Erythroblast (primary cell): ENCODE measurements at places on chromosomes 16 and 17.

- DNase-seq = no peak
These were observed 4.1 kb upstream of the UBTF start for GRCh38 chr17:44223541-44224071.

DNA sequence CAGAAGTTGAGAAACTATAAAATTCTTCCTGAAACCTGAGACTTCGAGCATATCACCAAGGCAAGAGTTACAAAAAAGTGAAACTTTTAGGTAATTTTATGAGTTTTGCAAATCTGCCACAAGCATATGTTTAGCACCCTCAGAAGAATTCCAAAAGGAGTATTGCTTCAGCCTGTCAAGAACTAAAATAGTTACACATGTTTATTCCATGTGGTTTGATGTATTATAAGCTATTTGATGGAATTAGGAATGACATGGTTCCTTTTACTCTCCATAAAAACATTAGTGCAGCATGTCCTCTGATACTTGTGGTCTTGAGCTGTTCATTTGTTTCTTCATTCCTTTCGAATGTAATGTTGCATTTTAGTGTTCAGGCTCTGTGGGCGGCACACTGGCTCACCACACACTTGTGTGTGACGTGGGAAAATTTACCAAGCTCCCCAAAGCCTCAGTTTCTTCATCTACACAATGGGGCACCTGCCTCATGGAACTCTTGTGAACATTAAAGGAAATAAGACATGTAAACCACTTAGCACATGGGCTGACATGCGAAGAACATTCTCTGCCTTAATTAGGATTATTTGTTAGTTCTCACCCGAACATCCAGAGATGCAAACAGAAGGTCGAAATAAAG lies 204.2 kb upstream of the FOXF1 start:
- DNase-seq = no peak

GRCh38 chr17:67813803-67814180 lies 11.5 kb upstream of the BPTF start:
- DNase-seq = no peak

GRCh38 chr17:61129267-61130254 lies 270.1 kb upstream of the TBX2 start:
- DNase-seq = no peak

DNA sequence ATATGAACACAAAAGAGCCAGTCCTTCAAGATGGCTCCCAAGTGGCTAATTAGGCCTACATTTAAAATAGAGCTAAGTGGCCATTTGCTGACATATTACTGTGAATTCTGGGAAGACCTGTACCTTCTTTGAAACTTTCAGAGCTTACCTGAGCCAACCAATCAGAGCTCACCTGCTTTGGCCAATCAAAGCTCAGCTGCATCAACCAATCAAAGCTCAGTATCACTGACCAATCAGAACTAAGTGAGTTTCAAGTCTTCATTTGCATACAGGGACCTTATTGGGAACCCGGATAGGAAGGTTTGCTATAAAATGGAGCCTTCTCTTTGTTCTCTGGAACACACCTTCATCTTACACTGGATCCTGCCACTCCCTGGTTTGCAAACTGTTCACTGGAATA lies 63.7 kb downstream of the FOXL1 start:
- DNase-seq = peak; percentile 15

- no peak for DNase-seq
These were observed 70.2 kb downstream of the ANKRD11 start for GRCh38 chr16:89420204-89420603.

GRCh38 chr16:22075776-22076175 lies 16.6 kb upstream of the VWA3A start:
- no peak for DNase-seq

GRCh38 chr16:28503470-28504259 lies 3.0 kb downstream of the IL27 start:
- DNase-seq = no peak

- no peak for DNase-seq
These were observed 56.5 kb downstream of the COPRS start for GRCh38 chr17:31802502-31802901.

DNA sequence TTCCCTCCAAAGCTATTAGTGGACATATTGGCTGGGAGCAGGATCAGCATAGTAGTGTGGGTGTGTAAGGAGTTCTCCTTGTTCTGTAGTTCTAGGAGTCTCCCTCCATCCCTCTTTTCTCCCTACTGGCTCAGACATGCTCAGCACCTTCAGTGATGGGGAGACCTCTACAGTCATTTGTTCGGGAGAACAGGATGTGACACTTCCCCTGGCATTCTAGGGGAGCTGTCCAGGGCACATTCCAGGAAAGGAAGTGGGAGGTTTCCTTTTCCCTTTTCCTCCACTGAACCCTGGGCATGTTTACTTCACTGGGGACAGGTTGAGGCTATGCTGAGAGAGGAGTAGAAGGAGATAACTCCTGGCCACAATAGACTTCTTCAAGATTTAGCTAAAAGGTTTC lies 86.5 kb downstream of the MYH13 start:
- no peak for DNase-seq

DNA sequence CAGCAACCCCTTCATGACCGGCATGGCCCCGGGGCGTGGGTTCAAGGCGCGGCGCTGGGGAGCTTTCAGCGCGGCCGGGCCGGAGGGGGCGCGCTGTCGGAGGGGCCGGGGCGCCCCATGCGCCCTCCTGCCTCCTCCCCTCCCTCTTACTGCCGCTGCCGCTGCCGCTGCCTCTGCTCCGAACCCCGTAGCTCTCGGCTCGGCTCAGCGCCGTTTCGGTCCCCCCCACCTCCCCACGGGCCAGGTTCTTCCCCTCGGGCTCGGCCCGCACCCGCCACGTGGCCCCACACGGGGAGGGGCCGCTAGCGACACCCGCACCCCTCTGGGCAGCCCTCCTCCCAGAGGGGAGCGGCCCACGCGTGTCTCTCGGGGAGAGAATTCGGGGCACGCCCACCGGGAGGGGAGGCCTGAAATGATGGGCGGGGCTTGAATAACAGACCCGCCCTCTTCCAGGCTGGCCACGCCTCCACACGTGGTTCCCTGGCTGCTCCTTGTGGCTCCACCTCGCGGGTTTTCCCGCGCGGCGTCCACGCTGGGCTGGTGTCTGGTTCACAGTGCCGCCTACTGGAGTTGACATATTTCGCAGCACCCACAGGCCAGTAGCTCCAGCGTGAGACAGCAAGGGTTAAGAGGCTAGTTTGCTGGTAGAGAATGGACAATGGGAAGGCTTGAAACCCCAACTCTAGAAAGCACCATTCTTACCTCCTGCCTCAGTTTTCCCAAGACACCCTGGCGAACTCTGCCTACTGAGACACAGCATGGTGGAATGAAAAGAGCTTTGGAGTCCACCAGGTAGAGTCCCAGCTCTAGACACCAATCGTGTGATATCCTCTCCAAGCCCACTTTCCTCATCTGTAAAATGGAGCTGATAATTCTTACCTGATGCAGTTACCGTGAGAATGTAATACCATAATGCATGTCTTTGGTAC lies at the start of gene KCNH4:
Gene KCNH4, minus strand, starts transcription at position 221 of the 929 bp plus-strand sequence. Its CDS starts 197 bp downstream, at position 24.
- DNase-seq = peak; percentile 91

DNA sequence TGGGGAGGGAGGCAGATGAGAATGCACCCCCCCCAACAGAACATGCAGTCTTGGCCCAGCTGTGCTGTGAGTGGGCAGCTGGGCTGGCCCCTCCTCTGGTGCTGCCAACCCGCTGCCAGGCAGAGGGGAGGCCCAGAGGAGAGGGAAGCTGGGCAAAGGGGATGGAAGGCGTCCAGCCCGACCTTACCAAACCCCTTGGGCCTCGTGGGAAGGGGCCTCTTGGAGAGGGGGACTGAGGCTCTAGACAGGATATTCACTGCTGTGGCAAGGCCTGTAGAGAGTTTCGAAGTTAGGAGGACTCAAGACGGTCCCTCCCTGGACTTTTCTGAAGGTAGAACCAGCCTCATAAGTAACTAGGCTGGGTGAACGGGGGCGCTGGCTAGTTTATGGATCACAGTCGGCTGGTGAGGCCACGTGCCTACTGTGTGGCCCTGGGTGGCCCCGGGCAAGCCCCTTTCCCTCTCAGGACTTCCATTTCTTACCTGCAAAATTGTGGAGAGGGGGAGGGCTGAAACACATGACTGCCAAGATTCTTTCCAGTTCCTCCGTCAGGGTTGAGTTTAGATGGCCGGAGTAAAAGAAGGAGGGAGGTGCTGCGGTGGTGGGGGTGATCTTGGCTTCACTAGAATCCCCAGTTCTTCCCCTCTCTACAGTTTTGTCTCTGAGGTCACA lies 857 bp upstream of the STAT5A start:
- DNase-seq = peak; percentile 60

DNA sequence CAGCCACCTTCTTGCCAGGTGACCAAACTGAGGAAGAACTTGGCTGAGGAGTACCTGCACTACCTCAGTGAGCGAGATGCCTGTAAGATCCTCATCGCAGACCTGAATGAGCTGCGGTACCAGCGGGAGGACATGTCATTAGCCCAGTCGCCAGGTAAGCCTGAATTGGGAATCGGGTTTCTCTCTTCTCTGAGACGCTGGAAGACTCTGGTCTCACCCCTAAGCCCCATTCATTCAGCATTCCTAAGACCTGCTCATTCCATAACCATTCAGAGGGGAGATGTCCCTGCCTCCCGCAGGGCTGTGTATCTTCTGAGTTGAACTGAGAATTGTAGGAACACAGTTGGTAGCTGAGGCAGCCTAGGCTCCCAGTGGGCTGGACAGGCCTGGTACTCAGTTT lies 17.0 kb upstream of the THAP11 start:
- DNase-seq = no peak
